Bone marrow (tissue), 2 donors: ENCODE measurements at places on chromosomes 2 and 18.

DNA sequence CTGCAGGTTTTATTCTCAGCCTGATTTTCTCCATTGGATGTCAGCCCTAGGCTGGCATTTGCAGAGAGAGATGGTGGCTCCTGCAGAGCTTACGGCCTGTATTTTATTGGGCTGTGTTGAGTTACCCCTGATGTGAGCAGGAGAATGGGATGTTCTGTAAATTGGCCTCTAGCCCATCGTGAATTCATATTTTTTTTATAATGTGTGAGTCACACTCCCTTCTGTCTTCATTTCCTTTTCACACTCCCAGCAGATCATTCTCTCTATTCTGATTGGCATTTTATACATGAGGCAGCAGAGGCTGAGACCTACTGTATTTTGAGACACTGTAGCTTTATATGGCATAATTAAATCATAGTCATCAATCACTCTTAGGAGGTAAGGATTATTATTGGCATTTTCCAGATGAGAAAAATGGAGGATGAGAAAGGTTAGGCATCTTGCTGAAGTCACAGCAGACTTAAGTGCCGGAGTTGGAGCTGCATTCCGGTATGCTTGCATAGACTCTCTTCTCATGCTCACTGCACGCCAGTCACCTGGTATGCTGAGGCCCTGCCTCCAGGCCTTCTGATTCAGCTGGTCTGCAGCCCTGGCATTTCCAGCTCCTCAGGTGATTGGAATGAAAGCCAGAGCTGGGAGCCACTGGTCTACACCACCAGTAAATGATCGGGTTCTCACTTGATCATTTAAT, 142.4 kb downstream of the NEDD4L start:
- DNase-seq = no peak

DNA sequence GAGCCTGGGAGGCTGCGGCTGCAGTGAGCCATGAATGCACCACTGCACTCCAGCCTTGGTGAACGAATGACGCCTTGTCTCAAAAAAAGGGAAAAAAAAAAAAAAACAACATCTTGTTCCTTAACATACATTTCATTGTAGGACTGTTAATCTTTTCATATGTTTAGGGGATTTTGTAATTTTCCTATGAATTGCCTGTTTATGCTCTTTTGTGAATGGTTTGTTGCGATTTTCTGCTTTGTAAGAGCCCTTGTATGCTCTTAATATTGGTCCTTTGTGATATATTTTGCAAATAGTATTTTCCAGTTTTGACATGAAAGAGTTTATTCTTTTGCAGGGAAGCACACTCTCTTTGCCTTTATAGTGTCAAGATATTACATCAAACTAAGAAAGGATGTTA, 50.0 kb downstream of the TRAPPC8 start:
- no peak for DNase-seq

DNA sequence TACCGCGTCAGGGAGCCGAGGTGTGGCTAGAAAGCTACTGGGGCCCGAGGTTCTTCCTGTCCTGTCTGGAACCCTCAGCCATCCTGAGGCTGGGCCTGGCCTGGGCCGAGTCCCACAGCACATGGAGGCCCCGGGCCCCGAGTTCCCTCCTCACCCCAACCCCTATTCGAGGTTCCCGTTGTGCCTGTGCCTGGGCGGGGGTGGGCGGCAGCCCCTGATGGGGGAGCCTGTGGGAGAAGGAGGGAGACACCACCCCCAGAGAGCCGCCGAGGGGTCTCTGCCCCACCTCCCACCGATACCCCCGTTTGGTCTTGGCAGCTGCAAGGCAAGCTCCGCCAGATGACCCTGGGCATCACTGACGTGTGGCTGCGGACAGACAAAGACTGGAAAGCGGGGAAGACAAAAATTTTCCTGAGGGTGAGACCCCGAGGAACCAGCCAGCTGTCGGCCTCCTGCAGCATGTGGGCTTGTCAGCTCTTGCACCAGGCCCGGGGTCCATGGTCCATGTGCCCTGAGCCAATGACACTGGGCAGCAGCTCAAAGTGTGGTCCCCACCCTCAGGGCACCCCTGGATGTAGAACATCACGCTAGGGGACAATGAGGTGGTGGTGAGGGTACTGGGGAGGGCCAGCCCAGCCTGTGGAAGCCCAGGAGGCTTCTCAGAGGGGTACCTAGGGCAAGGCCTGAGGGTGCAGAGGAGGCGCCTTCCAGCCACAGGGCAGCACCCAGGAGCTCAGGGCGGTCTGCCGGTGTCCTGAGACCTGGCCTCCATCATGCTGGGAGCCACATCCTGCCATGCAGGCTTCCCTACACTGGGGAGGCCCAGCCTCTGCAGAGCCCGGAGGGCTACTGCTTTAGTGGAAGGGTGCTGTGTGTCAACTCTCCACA, 52.5 kb upstream of the GPR17 start:
- no peak for DNase-seq

- DNase-seq = no peak
Measured at GRCh38 chr2:178419123-178419522, 31.9 kb downstream of the PRKRA start.

DNA sequence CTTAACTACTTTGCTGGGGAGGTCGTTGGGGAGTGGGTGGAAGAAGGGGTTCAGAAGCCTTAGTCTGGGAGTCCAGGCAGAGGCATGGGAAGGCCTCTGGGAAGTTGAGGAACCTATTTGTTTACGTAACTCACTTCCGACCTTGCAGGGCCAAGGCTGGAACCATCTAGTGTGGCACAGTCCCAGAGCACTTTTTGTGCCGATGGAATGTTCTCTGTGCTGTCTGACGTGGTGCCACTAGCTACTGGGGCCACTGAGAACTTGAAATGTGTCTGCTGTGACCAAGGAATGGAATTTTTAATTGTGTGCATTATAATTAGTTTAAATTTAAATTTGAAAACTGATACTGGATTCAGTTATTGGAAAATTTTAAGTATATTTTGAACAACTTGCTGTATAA, 139.7 kb downstream of the FAM161A start:
- no peak for DNase-seq

DNA sequence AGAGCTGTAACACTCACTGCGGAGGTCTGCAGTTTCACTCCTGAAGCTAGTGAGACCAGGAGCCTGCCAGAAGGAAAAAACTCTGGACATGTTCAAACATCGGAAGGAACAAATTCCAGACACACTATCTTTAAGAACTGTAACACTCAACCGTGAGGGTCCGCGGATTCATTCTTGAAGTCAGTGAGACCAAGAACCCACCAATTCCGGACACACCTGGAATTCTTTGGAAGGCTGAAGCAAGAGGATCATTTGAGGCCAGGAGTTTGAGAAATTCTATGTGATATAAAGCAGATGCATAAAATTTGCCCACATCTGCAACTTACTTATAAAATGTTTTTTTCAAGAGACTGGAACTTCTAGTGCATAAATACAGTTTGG, 43.5 kb upstream of the ITSN2 start:
- no peak for DNase-seq

DNA sequence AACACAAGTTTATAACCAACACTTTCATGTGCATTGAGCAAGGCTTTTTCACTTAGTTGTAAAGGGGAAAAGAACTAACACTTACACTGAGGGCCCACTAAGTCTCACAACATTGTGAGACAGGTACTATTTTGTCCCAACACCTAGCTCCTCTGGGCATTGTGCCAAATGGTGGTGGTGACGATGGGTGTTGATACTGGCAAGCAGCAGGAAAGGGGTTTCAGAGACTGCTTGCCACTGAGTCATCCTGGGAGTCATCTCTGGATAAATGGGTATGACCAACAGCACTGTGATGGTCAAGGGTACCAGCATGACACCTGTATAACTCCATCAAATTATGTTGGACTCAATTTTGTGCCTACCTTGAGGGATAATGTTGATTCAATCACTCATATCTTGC, 138.8 kb upstream of the ITGA6 start:
- DNase-seq = no peak

- no peak for DNase-seq
Measured at GRCh38 chr2:162369551-162369950, 25.6 kb downstream of the GCA start.

- no peak for DNase-seq
Measured at GRCh38 chr18:79069717-79070151, 540 bp downstream of the ATP9B start.

GRCh38 chr2:127085317-127085681, 21.7 kb downstream of the BIN1 start:
- DNase-seq = no peak

DNA sequence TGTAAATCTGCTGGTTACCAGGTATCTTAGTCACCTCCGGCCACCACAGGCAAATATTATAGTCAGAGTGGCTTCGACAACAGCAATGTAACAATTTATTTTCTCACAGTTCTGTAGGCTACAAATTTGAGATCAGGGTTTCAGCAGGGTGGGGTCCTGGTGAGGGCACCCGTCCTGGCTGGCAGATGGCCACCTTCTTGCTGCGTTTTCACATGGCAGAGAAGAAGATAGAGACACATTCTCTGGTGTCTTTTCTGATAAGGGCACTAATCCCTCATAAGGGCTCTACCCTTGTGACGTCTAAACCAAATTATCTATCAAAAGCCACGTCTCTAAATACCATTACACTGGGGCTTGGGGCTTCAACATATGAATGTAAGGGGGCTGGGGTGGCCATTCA, 843.2 kb upstream of the FANCL start:
- no peak for DNase-seq
